ENCODE measurements at places on chromosomes 3 and 15. TPM values are rescaled to one million over a fixed set of nuclear protein-coding genes. Genes with fewer than 3 reads are reported as not detected.

DNA sequence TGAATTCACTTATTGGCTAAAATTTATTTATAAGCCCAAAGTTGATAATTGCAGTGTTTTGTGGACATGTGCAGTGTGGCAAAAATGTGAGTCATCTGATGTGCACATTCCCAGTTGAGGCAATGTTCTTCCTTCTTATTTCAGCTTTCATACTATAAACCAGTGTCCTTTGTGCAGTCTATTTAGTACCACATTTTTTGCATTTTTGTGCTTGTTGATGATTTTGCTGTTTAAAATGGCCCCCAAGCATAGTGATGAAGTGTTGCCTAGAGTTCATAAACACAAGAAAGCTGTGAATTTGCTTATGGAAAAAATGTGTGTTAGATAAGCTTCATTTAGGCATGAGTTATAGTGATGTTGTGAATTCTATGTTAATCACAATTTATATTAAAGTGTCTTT lies 19.4 kb upstream of the IL20RB start:
- H3K4me3 ChIP-seq, result no peak overlapping the region
- peaks cover 11% of the 10 kb centered on the region for H3K36me3 ChIP-seq
- H3K4me1 ChIP-seq, result peaks cover 9% of the 10 kb centered on the region
- no peak for DNase-seq

DNA sequence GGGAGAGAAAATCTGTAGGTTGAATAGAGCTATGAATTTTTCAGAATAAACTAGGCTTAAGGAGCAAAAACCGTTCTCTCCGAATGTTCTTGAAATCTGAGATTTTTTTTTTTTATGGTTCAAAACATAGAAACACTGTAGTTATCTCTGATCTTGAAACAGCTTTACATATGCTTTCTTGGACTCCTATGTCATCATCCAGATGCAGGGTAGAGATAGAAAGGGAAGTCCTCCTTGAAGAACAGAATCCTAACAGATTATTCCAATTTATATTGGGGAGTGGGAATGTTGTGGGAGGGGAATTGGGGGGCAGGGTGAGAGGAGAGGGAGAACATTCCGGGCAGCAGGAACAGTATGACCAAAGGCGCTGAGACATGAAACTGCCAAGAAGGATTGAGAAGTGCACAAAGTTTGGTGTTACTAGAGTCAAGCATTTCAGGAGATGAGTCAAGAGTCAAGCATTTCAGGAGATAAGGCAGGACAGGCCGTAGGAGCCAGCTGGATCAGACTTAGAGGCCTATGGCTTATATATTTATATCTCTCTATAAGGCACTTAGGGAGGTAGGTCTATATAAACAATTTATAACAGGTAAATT lies 21.9 kb upstream of the ST3GAL6 start:
- peaks cover 19% of the 10 kb centered on the region for H3K4me1 ChIP-seq
- no peak overlapping the region for H3K4me3 ChIP-seq
- H3K27ac ChIP-seq, result peak overlapping the region; percentile 55

GRCh38 chr3:144221761-144222160 lies 250.1 kb downstream of the DIPK2A start:
- H3K27ac ChIP-seq, result no peak overlapping the region
- no peak for DNase-seq
- H3K36me3 ChIP-seq, result no peaks in the 10 kb centered on the region

DNA sequence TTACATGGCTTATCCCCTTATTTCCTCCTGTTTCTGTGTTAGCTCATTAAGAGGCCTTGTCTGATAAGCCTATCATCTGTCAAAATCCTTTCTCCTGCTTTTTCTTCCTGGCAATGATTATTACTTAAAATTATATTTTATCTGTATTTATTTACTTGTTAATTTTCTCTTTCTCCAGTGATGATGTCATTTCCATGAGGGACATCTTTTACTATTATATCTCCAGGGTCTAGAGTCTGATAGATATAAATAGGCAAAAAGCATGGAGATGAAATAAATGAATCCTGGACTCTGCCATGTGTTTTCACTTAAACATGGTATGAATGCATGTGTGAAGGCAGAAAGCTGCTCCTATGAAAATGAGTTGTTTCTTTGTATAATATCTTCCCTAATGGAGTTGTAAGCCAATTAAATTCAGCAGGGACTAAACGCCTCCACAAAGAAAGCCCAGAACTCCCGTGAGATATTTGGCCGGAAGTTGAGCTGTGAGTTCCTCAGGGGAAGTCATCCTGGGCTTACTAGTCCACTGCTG lies 375.2 kb downstream of the TUSC7 start:
- H3K27me3 ChIP-seq, result no peaks in the 10 kb centered on the region
- H3K27ac ChIP-seq, result no peak overlapping the region
- H3K4me3 ChIP-seq, result no peak overlapping the region
- no peaks in the 10 kb centered on the region for H3K4me1 ChIP-seq

- H3K27ac ChIP-seq, result no peak overlapping the region
- H3K4me1 ChIP-seq, result peaks cover 5% of the 10 kb centered on the region
- no peak for DNase-seq
- peaks cover 15% of the 10 kb centered on the region for H3K27me3 ChIP-seq
Measured at GRCh38 chr3:180036092-180036670, 556 bp downstream of the PEX5L start.

- DNase-seq, result no peak
- H3K36me3 ChIP-seq, result no peaks in the 10 kb centered on the region
- no peak overlapping the region for H3K4me3 ChIP-seq
- peaks cover 84% of the 10 kb centered on the region for H3K4me1 ChIP-seq
Measured at GRCh38 chr15:98772895-98773294, 124.6 kb downstream of the IGF1R start.

DNA sequence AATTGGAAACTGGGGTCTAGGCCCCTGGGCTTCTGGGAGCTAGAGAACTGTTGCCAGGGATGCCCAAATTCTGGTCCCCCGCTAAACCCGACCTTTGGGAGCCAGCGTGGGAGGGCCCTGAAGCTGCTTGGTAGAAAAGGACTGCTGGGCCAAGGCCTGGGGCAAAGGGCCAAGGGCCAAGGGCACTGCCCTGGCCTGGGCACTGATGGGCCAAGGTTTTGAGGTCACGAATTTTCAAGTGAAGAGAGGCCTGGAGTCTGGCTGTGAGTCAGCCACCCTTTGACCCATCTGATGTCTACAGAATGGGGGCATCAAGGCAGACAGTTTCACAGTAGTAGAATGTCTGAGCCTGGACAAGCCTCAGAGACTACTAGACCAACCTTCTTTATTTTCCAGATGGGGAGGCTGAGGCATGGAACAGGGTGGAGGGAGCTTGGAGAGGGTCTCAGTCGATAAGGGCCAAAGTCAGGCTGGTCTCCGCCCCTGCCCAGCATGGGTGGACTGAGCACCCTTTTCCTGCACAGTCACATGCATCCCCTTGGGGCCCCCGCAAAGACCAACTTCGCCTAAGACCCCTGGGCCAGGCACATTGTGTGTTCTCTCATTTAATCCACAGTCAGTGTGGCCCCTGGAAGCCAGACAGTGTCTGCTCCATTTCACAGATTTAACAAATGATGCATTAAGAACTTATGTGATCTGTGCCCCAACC lies 66.3 kb downstream of the ATP2B2 start:
- DNase-seq, result no peak
- H3K27ac ChIP-seq, result no peak overlapping the region
- no peaks in the 10 kb centered on the region for H3K36me3 ChIP-seq

DNA sequence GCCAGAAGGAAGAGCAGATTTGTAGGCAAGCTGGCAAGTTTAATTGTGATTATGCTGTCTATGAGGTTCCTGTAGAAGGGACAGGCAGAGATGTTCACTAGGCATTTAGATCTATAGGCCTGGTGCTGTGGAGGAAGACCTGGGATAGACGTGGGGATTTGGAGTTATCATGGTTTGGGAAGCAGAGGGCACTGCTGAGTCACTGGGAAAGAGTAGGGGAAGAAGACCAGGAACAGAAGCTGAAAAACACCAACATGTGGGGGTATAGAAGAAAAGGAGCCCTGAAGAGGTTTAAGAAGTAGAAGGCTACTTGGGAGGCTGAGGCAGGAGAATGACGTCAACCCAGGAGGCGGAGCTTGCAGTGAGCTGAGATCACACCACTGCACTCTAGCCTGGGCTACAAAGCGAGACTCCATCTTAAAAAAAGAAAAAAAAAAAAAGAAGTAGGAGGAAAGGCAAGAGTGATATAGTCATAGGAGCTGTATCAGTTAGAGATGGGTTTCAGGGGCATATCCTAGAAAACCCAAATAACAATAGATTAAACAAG lies 19.3 kb downstream of the GRK7 start:
- H3K36me3 ChIP-seq, result no peaks in the 10 kb centered on the region
- no peak overlapping the region for H3K27ac ChIP-seq
- H3K4me3 ChIP-seq, result no peak overlapping the region
- DNase-seq, result no peak
- no peaks in the 10 kb centered on the region for H3K4me1 ChIP-seq

DNA sequence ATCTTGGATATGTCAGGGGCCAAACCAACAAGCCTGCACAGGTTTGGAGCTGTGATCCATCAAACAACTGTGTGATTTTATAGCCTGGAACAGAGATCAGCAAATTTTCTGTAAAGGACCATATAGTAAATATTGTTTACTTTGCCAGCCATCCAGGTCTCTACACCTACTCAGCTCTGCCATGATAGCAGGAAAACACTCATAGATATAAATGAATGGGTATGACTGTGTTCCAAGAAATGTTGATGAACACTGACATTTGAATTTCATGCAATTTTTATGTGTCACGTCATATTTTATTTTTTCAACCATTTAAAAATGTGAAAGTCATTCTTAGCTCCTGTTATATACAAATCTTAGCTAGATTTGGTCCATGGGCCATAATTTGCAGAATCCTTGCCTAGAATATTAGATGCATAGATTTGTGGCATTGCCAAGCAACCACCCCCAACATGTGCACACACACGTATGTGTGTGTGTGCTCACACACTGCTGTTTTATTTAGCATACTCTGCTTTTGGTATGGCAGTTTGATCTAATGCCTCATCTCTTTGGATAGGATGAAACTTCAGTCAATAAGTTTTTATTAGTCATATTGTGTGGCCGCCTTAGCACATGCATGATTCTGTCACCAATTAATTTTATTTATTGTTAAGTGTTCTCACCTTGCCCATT lies 6.4 kb downstream of the ATXN7 start:
- H3K27me3 ChIP-seq, result no peaks in the 10 kb centered on the region
- DNase-seq, result no peak
- peaks cover 2% of the 10 kb centered on the region for H3K4me1 ChIP-seq

GRCh38 chr15:38263996-38264395 lies 11.4 kb downstream of the SPRED1 start:
- H3K4me3 ChIP-seq, result no peak overlapping the region
- H3K36me3 ChIP-seq, result no peaks in the 10 kb centered on the region
- H3K27ac ChIP-seq, result no peak overlapping the region
- DNase-seq, result no peak
- H3K4me1 ChIP-seq, result no peaks in the 10 kb centered on the region

GRCh38 chr3:62481962-62482361 lies 108.6 kb upstream of the FEZF2 start:
- no peaks in the 10 kb centered on the region for H3K4me1 ChIP-seq
- no peaks in the 10 kb centered on the region for H3K27me3 ChIP-seq
- H3K4me3 ChIP-seq, result no peak overlapping the region
- no peak overlapping the region for H3K27ac ChIP-seq
- no peak for DNase-seq

GRCh38 chr3:65168547-65168946 lies 480.7 kb upstream of the ADAMTS9 start:
- H3K4me3 ChIP-seq, result no peak overlapping the region
- DNase-seq, result no peak
- no peaks in the 10 kb centered on the region for H3K36me3 ChIP-seq

DNA sequence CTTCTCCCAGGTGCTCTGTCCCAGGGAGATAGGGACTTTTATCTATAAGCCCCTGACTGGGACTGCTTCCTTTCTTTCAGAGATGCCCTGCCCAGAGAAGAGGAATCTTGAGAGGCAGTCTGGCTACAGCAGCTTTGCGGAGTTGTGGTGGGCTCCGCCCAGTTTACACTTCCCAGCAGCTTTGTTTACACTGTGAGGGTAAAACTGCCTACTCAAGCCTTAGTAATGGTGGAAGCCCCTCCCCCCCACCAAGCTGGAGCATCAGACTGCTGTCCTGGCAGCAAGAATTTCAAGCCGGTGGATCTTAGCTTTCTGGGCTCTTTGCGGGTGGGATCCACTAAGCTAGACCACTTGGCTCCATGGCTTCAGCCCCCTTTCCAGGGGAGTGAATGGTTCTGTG lies 253.8 kb upstream of the ARL6 start:
- no peaks in the 10 kb centered on the region for H3K27me3 ChIP-seq
- H3K4me3 ChIP-seq, result no peak overlapping the region
- no peaks in the 10 kb centered on the region for H3K36me3 ChIP-seq
- no peak overlapping the region for H3K27ac ChIP-seq
- H3K4me1 ChIP-seq, result no peaks in the 10 kb centered on the region
- DNase-seq, result no peak

DNA sequence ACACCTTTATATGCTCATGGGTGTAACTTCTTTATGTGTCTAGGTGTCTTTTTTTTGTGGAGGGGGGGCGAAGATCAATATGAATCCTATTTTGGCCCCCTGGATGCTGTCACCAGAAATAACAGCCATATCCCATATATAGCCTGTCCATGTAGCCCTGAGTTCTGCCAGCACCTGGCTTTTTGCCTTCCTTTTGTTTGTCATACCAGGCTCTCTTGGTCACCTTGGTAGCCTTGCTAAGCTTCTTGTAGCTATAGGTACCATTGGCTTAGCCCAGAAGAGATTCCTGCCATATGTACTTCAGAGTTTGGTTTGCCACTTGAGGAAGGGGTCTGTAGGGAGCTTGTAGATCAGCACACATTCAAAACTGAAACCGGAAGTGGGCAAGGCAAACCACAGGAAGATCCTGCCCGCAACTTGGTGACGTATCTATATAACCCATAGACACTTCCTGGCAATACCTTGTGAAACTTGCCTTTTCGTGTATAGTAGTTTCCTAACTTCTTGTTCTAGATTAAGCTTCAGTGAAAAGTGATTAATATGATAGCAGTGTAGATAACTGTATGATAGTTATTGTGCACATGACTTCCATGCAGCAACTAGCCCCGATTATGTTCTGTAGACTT lies 11.9 kb downstream of the RASA2 start:
- H3K36me3 ChIP-seq, result no peaks in the 10 kb centered on the region
- no peak overlapping the region for H3K4me3 ChIP-seq
- H3K27me3 ChIP-seq, result no peaks in the 10 kb centered on the region
- peak; percentile 33 for DNase-seq
- no peak overlapping the region for H3K27ac ChIP-seq

GRCh38 chr3:16523778-16524177 lies 10.3 kb upstream of the RFTN1 start:
- H3K27ac ChIP-seq, result no peak overlapping the region
- no peak overlapping the region for H3K4me3 ChIP-seq
- no peaks in the 10 kb centered on the region for H3K36me3 ChIP-seq

DNA sequence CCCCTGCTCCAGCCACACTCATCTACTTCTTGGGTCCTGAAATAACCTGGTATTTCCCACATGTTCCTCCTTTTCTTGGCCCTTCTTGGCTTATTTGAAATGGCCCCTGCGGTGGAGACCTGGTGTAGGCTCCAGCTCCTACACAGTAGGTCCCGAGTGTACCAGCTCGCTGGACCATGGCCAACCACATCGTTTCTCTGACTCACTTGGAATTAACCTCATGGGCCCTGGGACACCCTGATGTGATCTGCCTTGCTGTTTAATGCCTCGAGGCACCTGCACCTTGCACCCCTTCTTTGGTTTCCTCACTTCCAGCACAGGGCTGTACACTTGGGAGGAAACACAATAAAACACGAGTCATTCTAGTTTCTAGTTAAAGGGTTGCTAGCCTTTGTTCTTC lies 60.3 kb downstream of the FEM1B start:
- no peaks in the 10 kb centered on the region for H3K27me3 ChIP-seq
- DNase-seq, result no peak
- H3K27ac ChIP-seq, result no peak overlapping the region
- H3K4me1 ChIP-seq, result peaks cover 64% of the 10 kb centered on the region
- no peak overlapping the region for H3K4me3 ChIP-seq
- H3K36me3 ChIP-seq, result no peaks in the 10 kb centered on the region

The LPP gene
- total RNA-seq, result 174 TPM

The SAMMSON gene
- total RNA-seq, result not detected

The MEIS2 gene
- 54.1 TPM for total RNA-seq

The EBLN2 gene
- total RNA-seq, result 0.45 TPM
